ENCODE measurements at places on chromosomes 4 and X.

DNA sequence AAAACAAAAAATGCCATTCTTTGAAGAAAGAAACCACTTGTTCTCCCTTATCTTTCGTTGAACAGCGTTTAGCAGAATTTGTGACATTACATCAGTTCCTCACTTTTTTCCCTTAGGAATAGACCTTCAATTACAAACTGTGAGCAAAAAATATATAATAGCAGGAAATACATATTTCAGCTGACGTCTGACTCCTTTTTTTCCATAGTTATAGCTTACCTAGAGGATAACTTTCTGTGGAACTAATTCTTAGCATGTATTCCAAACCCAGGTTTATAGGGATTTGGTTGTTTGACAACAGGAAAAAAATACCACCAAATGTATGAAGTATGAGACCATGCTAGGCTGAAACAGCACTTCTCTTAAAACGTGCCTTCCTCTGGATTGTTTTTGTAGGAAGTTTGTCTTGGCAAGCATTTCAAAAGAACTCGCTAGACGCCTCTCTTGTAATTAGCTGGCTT, 2.0 kb upstream of the LIMCH1 start:
- DNase-seq = no peak

DNA sequence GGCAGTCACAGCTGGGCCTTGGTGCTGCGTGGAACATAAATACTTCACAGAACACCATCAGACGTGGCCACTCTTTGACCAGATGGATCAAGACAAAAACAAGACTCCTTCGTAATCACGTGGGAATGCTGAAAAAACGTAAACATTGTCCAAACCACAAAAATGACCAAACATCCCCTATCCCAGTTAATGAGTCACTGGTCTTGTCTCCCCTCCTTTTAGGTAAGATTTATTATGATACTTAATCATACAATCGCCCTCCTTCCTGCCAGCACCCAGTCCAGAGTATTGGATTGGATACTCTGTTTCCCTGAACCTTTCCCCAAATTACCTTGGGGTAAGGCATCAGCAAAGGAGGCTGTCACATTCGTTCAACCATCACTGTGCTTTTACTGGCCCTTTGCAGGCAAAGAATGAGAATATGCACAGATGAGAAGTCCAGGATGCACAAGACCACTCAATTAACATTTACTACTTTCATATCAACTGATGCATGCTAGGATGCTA, 601 bp upstream of the TCEANC start:
- no peak for DNase-seq

DNA sequence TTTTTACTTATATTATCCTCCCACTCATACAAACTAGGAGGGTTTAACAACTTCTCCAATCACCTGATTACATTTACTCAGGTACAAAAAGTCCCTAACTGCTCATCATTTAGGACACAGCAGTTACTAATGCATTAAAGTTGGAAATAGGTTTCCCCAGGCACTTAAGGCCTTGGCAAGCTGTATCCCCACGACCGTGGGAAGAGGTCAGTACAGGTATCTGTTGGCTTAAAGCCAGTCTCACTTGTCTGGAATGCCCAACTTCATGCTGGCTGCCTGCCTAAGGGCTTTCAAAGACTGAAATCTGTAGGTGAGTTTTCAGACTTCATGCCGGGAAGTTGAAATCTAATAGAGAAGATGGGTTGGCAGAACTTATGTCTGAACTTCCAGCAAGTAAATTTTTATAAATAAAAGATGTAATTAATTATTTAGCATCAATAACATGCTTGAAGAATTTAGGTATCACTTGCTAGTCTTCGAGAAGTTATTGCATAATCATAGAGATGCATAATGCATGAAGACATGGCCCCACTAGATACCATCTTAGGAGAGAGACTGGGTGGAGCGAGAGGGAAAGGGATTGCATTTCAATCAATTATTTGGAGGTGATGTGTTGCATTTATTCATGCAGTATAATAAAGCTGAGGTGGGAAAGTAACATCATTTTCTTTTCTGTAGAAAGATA, 54.2 kb downstream of the SCD5 start:
- DNase-seq = no peak

DNA sequence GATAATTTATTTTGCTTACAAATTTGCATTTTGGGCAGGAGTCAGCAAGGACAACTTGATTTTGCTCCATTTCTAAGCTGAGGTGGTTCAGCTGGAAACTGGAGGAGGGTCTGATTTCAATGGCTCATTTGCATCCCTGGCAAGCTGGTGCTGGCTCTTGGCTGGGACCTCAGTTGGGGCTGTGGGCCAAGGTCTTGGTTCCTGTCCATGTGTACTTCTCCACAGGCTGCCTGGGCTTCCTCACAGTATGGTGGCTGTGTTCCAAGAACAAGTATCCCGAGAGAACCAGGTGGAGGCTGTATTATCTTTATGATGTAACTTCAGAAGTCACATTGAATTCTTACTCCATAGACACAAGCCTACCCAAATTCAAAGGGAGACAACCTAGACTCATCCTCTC, 77.0 kb upstream of the STX18 start:
- DNase-seq = no peak

GRCh38 chr4:88225232-88226105, 58.9 kb downstream of the PPM1K start:
- DNase-seq = no peak

GRCh38 chr4:189809839-189810238, 130.8 kb upstream of the FRG1 start:
- DNase-seq = no peak

DNA sequence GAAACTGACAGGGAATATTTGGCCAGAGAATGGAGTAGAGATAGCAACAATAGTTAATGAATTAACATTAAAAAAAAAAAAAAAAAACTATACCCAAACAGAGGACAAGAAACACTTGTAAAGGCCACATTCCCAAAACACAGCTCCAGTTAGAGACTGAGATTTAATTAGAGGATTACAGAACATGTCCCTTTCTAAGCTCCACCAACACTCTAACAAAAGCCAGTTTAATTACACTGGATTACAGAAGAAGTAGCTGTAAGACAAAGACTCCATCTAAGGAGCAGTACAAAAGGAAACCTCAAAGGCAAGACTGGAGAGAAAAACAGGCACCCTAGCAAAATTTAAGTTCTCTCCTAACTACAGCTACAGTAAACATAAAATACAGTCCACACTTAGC, 1247.7 kb upstream of the AGA start:
- DNase-seq = no peak

DNA sequence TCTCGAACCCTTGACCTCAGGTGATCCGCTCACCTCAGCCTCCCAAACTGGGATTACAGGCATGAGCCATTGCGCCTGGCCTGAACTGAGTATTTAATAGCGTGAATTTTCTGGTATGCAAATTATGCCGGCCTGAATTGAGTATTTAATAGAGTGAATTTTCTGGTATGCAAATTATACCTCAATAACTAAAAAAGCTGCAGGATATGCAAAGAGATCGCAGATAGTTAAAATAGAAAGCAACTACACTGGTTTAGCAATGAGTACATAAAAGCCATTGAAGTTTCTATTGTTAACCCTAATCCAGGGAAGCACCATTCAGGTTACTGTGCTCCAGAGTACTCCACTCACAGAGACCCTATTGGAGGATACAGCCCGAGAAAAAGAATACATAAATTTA, 22.8 kb downstream of the FBXW7 start:
- DNase-seq = no peak

GRCh38 chr4:187064033-187064432, 340.4 kb upstream of the FAT1 start:
- no peak for DNase-seq

- DNase-seq = no peak
These were observed 56.4 kb downstream of the IRF2 start for GRCh38 chr4:184417802-184418511.

DNA sequence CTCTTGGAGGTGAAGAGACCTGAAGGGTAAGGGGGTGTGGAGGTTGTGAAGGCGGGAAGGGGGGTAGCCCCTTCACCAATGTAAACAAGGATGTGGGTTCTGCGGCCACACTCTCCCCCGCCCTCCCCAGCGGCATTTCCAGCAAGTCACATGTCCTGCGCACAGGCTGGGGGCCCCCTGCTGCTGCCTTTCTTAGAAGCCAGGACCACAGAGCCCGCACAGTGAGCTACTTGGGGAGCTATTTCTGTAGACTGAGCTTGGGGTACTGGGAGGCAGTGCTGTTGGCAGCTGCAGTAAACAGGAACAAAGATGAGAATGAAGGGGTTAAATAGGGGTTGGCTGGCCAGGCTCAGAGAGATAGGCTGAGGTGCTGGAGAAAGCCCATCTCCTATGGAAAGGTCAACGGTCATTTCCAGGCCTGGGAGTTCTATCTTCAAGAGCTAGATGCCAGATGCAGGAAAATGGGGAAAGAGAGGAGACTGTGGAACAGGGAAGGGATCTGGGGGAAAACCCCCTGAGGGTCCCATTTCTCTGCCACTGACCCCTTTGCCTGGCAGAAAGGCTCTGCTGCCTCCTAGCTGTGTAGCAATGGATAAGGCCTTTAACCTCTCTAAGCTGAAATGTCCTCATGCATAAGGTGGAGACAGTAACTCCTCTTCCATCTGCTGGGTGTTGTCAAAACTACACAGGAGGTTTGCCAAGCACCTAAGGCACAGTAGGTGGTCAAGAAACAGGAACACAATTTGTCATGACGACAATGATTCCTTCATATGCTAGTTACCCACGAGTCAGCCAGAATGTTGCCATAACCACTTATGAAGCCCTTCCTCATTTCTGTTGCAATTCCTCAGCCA, 18.5 kb upstream of the PIM2 start:
- DNase-seq = peak; percentile 78

DNA sequence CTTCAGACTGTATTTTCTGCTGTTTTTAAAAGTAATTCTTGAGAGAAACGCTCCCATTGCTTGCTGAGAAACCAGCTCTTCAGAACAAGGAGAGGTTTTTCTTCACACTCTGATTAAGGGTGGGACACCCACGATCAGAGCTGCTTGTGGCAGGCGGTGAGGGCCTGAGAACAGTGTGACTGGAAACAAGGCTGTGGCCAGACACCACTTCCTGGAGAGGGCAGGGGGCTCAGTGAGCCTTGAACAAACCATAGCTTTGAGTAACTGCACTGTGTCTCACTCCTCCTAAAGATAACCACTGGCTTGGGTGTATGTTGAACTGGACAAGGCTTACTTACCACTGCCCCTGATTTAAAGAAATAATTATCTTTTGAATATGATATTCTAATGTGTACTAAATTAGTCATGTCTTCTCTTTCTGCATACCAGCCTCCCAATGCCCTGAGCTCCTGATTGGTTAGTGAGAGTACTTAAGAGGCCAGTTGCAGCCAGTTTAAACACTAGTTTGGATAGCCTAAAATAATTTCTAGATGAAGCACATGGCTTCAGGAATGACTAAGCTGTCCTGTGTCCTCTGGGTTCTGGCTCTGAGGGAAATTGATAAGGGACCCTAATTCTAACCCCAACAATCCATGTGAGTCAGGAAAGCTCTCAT, 3.7 kb upstream of the GPR82 start:
- DNase-seq = no peak

DNA sequence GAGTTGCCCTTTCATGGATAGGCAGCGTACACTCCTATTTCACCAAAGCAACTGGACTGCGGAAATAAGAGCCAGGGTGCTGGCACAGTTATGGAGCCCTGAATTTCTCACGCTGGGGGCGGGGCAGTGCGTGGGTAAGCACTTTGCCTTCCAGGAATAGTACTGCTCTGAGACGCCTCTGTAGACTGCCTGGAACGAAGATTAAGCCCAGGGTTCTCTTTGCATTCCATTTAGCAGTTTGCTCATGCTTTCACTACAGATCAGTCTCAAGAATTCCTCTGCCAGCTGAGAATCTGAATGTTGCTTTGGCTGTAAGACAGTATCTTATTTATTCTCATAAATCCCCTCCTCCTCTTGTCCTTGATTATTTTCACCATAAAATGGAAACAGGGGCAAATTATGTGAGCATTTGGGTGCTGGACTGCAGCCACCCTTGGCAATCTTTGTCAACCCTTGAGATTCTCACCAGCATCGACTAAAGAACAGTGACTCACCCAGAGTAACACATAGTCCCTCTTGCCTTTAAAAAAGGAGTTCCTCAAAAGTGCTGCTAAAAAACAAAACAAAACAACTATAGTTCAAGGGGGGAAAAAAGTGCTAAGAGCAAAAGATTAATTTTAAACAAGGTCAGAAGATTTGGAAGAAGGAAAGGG, 88.9 kb upstream of the CITED1 start:
- DNase-seq = no peak

GRCh38 chr4:127143460-127144195, 489.1 kb upstream of the INTU start:
- no peak for DNase-seq

GRCh38 chrX:77528034-77528433, 80.8 kb downstream of the FGF16 start:
- DNase-seq = no peak

DNA sequence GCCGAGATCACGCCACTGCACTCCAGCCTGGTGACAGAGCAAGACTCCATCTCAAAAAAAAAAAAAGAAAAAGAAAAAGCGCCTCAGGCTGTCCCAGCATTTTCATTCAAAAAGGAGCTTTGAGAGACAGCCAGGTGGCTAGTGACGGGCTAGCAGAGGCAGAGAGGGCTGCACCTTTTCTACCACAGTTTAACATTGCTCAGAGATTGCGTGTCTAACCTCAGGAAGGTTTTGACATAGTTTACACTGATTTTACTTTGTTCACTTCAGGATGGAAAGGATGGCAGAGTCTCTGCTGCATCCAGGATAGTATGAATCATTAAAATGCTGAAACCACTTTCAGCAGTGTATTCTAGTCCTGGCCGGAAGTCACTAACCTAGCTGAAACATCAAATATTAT, 28.1 kb downstream of the ZFP42 start:
- DNase-seq = no peak

DNA sequence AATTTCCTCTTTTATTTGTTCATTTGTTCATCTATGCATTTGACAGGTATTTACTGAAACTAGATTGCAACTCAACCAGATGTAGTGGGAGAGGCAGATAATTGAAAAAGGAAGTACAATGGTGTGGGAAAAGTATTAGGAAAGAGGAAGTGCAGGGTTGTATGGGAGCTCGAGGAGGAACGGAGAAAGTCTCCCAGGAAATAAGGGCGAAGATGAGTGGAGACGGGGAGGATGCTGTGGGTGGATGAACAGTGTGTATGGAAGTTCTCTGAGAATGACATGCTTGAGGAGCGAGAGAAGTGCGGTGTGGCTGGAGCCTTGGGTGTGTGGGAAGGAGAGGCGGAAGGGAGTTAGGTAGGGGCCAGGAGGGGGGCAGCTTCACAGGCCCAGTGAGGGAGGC, 87.5 kb upstream of the DHX15 start:
- no peak for DNase-seq

- DNase-seq = no peak
These were observed 77.7 kb downstream of the PPP2R2C start for GRCh38 chr4:6394671-6395081.

DNA sequence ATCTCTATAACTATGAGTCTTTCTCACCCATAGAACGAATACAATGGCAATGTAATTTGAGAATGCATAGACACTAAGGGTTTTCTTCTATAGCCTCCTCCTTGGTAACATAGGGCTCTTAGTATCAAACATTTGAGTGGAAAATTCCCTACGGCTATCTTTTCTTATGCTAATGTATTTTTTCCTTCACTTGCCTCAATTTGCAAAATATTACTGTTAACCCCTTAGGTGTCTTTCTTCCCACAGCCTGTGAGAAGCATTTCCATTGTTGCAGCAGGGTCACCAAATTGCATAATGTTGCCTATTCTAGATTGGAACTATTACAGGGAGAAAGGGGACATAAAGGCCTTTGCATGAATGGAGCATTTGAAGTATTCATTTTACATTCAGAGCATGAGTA, 140.5 kb upstream of the RAPGEF2 start:
- DNase-seq = no peak

Data from stimulated activated CD8-positive, alpha-beta memory T cell treated with anti-CD3 and anti-CD28 coated beads, Interleukin-4, amount 100 ng/mL, for 1 hour (primary cell).